ENCODE measurements at places on chromosomes 1 and 21.
A peak's percentile ranks its signal among the peaks of the same experiment; 100 is the strongest.

GRCh38 chr1:10829067-10829818, 32.8 kb upstream of the CASZ1 start:
- DNase-seq: no peak

GRCh38 chr1:64581135-64581842, 111.4 kb downstream of the CACHD1 start:
- no peak for DNase-seq

DNA sequence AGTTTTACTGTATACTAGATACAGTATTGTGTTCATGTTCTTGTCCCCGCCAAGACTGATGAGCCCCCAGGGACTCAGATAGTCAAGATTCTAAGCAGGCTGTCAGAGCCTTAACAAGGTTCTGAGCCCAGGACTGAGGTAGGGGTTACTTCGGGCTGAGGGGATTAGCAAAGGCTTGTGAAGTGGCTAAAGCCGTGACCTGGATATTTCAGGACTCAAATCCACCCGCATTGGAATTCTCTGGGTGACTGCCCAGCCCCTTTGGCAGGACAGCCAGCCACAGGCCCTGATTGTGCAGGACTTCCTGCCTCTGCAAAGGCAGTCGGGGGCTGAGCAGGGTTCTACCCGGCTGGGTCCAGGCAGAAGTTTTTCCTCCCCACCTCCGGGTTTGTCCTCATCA, at the start of gene PLA2G5:
TSS of gene PLA2G5 (plus strand) at position 321 of the 400 bp plus-strand sequence. CDS start 14,637 bp downstream, outside the sequence.
- DNase-seq: peak; percentile 8

GRCh38 chr1:170073893-170074249, 624 bp downstream of the KIFAP3 start:
- DNase-seq: peak; percentile 3

GRCh38 chr1:22619798-22620197, 16.6 kb upstream of the C1QA start:
- DNase-seq: no peak

DNA sequence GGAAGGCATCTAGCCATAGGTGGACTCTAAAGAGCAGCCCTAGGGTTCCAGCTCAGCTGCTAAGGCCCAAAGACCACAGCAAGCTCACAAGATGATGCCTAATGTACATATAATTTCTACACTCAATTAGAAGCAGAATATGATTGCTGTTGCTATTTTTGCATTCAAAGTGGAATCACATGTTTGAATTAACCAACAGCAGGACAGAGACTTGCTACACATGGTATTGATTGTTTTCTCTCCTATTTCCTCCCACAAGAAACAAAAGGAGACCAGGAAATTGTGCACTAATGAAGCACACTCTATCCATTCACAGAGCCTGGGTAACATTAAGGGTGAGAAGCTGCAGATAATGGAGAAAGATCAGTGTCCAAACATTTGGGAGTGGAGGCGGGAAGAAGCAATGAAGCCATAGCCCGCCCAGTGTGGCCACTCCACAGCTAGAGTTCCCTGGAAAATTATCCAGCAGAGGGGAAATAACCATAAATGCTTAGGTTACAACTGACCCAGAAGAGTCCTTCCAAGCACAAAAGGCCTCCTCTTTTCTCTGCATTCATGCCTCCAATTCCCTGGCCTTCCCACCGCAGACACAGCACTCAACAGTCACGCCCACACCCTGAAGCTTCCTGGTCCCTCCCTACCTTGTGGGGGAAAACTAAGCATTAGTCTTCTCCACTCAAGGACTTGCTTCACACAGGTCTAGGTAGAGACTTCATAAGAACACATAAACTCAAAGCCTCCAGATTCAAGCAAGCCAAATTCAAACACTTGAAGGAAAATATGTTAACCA, 7.5 kb downstream of the CNN3 start:
- DNase-seq: no peak

DNA sequence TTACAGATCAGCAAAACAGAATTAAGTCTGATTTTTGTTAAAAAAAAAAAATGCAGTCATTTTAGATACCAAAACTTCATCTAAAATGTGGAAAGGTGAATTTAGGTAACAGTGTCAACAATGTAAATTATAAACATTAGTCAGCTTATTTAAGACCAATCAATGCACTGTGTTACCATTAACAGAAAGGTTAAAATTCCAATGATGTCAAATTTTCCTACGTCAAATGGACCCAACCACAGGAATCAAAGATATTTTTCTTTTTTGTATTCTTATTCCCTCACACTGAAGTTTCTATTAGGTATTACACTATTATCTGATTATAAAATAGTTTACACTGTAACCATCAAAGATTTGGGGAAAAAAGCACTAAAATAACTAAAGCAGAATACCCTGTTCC, 6.5 kb downstream of the ARHGAP29 start:
- no peak for DNase-seq

DNA sequence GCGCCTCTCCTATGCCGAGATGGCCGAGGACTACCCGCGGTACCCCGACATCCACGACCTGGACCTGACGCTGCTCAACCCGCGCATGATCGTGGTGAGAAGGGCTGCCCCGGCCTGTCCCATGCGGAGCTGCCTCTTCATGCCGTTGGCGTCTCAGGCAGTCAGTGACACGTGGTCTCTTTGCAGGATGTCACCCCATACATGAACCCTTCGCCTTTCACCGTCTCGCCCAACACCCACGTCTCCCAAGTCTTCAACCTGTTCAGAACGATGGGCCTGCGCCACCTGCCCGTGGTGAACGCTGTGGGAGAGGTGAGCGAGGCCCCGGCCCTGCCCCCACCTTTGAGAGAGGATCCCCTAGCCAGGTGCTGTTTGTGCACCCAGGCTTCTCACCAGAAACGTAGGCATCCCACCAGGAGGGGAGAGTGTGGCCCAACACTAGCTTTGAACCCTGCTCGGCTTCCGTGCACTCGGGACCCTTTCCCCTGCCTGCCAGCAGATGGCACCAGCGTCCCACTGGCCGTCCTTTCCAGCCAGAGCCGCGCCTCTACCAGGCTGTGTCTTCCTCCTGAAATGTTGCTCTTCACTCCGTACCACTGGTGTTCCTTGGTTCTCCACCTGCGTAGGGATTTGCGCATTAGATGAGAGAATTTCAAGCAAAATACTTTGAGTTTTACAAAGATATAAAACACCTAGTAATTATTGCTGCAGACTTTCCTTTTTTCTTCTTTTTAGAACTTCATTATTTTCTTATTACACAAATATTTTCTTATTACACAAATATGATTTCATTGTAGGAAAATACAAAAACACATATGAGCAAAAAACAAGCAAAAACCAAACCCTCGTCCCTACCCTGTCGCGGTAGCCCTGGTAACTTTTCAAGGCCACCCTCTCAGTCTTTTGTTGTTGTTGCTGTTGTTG, 9.0 kb downstream of the NPPA start:
- DNase-seq: peak; percentile 87

- no peak for DNase-seq
These were observed 6.5 kb upstream of the KRTAP19-7 start for GRCh38 chr21:30567617-30568016.

DNA sequence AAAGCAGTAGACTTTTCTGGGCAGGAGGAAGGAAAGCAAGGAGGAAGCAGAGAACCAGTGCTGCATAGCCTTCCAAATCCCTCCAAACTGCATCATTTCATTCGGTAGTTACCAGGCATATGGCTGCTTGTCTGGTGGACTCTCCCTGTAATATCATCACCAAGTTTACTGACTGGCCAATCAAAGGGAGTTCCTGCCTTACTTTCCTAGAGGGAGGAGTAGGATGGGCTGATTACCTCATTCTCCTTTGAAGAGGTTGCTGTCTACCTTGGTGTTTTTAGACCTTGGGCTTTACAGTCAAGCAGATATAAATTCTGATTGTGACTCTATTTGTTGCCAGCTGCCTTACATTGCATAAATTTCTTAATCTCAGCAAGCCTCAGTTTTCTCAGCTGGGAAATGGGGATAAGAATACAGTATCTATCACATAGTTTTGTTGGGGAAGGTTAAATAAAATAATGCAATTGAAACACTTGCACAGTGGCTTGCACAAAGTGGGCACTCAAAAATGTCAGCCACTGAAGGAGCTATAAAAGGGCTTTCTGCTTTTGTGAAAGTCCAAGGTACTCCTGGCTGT, 297.3 kb upstream of the PROX1 start:
- DNase-seq: no peak

DNA sequence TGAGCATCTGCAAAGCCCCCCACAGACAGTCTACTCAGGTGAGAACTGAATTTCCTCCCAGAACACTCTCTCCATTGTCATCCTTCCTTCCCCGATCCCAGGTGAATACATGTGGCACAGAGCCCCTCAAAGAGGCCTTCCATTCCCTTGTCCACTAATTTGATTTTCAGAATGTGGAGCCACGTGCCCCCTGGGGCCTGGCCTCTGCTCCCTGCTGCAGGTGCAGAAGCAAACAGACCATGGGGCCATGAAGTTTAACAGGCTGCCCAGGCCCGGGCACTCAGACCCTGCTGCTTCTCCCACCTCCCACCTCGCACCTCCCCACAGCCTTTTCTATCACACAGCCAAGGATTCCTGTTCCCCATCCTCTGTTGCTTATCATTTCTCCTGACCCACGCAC, 243.8 kb upstream of the RAB4A start:
- no peak for DNase-seq

- peak; percentile 30 for DNase-seq
These were observed 145.9 kb downstream of the PGBD5 start for GRCh38 chr1:230280054-230280795.

DNA sequence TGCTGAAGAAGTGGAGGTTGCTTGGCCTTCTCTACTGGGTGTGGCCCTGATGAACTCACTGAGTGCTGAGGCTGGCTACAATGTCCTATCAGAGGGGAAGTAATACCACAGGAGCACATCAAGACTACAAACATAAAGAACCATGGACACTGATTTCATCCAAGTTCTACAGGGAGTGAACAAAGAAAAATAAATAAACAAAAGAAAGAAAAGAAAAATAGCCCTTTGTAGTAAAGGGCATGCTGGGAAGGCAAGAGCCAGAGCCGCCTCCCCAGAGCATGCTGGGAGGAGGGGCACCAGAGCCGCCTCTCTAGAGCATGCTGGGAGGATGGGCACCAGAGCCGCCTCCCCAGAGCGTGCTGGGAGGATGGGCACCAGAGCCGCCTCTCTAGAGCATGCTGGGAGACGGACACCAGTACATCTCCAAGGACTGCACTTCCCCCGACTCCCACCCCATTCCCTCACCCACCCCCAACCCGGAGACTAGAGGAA, 65.9 kb downstream of the LAMC2 start:
- DNase-seq: no peak

DNA sequence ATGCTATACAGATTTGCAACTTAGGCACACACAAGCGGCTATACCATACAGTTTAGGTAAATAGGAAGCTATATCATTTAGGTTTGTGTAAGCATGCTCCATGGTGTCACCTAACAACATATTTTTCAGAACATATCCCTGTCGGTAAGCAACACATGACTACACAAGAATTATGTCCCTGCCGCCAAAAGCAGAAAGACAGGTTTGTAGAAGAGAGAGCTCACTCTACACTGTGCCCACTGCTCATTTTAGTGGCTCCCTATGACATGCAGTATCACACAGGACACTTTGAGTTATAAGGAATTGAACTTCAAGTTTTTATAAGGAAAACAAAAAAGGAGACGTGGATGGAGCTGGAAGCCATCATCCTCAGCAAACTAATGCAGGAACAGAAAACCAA, 132.5 kb upstream of the KAZN start:
- DNase-seq: no peak
